ENCODE measurements at places on chromosomes 7 and 10.

DNA sequence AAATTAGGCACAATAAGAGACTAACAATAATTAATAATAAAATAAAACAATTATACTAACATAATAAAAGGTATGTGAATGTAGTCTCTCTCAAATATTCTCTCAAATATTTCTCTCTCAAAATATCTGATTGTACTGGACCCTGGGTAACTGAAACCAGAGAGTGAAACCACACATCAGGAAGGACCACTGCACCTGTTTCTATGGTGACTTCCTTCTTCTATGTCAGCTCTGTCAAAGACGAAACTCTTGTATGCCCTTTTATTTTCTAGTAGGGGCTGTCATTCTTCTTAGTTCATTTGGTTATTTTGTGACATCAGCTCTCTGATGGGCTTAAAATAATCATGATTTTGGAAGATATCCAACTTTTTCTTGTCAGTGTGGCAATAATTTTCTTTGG is 428.0 kb upstream of the TPK1 start:
- DNase-seq: no peak

DNA sequence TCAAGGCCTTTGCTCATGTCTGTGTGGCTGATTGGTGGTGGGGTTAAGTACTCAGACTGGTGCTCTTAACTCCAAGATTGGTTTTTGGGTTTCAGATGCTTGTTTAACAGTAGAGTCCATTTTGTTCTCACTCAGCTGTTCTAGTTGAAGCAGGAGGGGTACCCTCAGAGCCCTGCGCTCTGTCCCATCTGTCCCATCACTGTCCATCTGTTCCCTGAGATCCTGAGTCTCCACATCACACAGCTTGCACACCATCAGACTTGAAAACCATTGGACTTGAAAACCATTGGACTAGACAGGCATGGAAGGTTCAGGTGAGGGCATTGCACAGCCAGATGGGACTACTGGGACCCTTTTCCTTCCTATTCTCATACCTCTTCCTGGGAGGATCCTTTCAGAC is 39.3 kb downstream of the TMEM178B start:
- no peak for DNase-seq

- no peak for DNase-seq
Measured at GRCh38 chr10:3292636-3293035, 120.1 kb upstream of the PITRM1 start.

DNA sequence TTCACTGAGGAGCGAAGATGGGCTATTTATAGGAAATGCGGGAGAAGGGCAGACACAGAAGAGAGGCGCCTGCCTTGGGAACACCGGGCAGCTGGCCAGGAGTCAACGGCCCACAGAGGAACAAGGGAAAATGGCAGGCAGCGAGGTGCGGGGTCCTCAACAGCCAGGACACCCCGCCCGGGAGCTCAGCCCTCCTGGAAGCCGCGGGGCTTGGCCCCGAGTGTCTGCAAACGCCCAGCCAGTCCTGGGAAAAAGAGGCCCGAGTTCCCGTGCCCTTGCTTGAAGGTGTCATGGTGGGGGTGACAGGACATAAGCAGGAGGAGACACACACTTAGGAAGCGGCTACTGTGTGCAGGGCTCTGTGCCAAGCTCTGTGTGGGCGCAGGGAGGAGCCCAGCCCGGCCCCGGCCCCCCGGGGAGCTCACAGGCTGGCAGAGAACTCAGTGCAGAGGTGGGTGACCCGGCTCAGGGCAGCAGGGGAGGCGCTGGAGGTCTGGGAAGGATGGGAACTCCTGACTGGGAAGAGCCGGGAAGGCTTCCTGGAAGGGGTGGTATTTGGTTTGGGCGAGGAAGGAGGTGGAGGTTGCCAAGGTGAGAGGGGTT is 79.9 kb downstream of the ELFN1 start:
- DNase-seq: no peak

DNA sequence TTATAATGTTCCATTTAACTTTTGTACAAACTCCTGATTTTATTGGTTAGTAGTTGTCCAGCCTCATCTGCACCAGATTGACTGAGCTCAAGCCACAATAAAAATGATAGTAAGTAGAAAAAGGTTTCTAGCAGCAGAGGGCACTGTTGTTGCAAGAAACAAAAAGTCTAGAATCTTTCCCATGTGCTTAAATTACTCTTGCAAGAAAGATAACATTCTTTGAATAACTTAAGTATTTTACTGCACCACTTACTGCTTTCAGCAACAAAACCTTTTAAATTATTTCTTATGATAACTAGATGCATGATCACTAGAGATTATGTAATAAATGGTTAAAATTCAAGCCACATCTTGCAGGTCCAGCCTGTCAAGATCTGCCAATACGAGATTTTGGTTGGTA is 27.0 kb downstream of the LMOD2 start:
- DNase-seq: no peak

GRCh38 chr7:105680505-105681187 is 99.4 kb upstream of the EFCAB10 start:
- DNase-seq: no peak

DNA sequence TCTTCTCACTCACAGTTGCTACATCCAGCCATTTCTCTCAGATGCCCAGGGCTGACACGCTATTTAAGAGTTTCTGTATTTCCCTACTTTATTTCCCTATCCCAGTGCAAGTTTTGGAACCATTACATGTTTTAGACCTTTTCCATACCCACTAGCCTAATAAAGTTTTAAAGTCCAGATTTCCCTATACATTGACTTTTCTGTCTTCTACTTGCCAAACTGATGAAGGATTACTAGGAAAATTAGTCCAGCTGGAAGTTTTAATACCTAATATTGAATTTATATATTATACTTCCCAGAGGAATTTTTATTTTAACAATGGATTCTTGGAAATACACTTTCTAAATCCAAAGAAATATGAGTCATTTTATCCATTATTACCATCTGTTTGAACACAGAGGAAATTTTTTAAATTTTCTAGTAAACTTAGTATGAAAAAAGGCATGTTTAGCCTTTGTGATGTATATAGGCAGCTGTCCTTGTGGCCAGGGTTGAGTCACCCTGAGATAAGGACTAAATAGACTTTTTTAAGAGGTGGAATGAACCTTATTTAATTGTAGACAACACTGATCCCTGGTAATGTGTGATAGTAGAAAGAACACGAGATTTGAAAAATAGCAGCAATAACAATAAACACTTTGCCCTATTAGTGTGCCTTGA is 205.0 kb downstream of the TFEC start:
- DNase-seq: no peak

Data from mesothelial cell of epicardium (in vitro differentiated cells).